Fibroblast of skin of left biceps (primary cell): ENCODE measurements at places on chromosomes 11 and 22.

DNA sequence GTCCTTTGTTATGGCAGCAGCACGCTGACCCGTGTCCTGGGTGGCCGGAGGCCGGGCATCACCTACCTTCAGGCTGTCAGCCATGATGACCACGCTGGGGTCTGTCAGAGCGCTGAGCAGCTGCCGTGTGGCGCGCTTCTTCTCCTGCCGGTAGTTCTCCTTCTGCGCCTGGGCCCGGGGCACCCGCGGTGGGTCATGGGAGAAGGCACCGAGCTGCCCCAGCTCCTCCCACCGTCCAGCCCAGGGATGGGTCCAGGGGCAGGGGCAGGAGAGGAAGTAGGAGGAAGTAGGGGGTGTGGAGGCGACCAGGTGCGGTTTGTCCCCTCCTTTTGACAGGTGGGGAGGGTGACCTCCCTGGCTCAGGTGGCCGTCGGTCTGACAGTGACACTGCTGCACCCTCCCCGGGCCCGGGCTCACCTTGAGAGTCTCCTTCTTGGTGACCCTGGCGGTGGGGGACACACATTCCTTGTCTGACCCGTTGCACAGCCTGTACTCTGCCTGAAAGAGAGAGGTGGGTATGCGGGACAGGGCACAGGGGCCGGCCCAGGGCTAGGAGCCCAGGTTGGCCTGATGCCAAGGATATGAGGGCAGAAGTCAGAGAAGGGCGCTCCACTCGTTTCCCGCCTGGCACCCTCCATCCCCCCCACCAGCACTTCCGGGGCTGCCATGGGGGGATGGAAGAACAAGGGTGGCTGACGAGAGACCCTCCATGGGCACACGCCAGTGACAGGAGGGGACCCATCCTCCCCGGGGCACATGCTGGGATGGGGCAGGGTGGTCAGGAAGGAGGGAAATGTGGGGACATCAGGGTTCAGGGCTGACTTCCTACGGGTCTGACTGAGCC is 43.0 kb downstream of the OSBPL5 start:
- no peak for DNase-seq

DNA sequence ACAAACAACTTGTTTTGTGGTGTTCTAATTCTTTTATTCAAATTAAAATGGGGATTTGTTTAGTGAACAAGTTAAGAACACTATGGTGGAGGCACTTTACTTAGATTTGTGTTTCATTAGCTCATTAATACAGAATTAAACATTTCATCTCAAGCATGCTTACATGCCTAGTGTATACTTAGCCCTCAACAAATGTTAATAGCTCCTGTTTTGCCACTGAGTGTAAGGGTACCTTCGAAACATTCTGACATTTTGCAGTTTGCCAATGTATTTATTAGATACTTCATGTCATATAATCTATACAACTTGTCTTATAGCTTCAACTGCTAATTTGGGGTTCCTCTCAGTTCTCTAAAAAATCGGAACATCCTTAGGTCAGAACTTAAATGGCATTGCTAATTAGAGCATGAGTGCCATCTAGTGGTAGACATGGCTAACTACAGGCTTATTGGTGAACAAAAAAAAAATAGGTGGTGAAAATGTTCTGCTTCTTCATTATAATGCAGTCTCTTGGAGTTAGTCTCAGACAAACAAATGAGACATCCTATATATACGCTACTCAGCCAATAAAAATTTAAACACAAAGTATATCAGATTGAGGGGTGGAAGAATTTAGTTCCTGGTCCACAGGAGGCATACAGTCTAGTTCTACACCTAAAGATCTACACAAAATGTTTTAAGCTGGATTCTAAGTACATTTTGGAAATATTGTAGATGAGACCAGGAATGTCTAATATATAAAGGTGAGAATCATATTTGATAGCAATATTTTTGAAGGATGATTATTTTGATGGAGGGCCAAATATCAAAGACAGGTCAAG is 4.9 kb upstream of the CNTN5 start:
- peak; percentile 9 for DNase-seq

DNA sequence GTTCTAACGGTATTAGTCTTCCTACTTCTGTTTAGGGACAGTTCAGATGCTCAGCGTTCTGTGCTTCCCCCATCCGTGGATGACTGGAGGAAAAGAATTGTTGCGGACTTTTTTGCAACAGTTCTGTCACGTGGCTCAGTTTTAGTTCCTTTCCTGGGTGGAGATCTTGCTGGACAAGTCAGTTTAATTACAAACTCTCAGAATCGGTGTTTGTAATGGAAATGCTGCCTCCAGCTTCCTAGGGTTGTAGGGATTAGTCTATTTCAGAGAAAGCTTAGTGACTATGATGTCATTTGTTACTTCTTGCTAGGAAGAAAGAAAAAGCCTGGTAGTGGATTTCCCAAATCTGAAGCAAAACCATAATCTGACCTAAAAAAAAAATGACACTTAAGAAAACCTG is 320.4 kb downstream of the CADM1 start:
- DNase-seq, result no peak

GRCh38 chr22:20267441-20268278 is 458 bp downstream of the RTN4R start:
- no peak for DNase-seq

DNA sequence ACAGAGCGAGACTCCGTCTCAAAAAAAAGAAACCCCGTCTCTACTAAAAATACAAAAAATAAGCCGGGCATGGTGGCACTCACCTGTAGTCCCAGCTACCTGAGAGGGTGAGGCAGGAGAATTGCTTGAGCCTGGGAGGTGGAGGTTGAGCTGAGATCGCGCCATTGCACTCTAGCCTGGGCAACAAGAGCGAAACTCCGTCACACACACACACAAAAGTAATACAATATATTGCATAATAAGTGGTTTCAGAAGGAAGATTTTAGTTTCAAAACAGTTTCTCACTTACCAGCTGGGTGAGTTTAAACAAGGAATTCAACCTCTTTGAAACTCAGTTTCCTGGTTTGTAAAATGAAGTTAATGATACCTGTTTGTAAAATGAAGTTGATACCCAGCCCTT is 32.7 kb upstream of the HTR3A start:
- no peak for DNase-seq

GRCh38 chr11:82523141-82523540 is 210.5 kb downstream of the FAM181B start:
- DNase-seq, result no peak

GRCh38 chr11:31958076-31958735 is 132.7 kb upstream of the RCN1 start:
- DNase-seq, result peak; percentile 11

- no peak for DNase-seq
Observed at GRCh38 chr11:117836077-117836960, 11.8 kb upstream of the FXYD2 start.

DNA sequence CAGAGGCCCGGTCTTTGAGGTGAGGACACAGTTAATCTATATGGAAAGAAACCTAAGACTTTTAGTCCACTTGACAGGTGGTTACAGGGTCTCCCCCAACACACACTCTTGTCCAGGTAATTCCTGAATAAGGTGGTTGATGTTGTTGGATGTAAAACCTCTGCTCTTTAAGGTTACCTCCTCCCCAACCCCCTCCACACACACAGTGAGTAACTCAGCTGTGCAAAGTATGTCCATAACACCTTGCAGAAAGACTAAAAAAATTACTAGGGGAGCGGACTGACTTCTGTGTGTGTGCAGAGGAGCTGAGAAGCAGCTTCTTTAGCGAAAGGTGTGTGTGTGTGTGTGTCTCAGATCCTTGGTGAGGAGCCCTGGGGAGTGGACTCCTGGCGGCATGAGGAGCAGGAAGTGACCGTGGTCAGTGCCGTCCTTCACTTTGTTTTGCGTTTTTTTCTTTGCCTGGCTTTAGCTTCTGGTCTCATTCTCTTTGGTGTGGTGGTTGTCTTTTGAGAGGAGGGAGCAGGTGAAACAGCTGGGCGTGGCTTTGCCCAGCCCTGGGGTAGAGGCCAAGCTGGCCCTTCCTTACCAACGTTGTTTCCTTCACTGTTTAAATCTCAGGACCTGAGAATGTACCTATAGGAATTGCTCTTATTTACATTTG is 1.7 kb downstream of the ZBED4 start:
- DNase-seq, result no peak

GRCh38 chr11:69903211-69903610 is 84.0 kb upstream of the FGF3 start:
- DNase-seq, result no peak

- DNase-seq, result no peak
Observed at GRCh38 chr11:9664276-9665171, 647 bp downstream of the SWAP70 start.

DNA sequence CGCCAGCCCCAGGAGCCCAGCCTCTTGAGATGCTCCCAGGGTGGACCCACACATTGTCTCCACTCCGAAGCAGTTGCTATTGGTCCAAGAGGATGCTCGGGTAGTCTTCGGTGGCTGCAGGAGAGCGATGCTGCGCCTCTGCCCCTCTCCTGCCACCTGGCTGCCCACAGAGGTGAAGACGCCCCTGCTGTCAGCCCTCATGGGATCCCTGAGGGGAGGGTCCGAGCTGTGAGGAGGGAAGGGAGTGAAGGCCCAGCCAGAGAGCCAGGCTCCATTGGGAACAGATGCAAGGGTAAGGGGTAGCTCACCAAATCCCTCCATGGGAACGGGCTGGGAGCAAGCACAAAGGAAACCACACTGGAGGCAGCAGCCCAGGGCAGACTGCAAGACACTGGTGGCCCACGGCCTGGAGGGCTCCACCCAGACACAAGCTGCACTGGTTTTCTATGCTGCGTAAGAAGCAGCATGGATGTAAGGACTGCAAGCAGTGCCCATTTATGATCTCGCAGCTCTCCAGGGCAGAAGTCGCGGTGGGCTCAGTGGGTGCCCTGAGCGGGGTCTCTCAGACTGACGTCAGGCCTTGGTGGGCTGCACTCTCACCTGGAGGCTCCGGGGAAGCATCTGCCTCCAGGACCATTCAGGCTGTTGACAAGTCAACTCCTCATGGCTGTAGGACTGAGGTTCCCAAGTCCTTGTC is 15.7 kb downstream of the TSPAN32 start:
- DNase-seq, result no peak

GRCh38 chr22:36461665-36462649 is 19.5 kb downstream of the TXN2 start:
- DNase-seq, result peak; percentile 72

DNA sequence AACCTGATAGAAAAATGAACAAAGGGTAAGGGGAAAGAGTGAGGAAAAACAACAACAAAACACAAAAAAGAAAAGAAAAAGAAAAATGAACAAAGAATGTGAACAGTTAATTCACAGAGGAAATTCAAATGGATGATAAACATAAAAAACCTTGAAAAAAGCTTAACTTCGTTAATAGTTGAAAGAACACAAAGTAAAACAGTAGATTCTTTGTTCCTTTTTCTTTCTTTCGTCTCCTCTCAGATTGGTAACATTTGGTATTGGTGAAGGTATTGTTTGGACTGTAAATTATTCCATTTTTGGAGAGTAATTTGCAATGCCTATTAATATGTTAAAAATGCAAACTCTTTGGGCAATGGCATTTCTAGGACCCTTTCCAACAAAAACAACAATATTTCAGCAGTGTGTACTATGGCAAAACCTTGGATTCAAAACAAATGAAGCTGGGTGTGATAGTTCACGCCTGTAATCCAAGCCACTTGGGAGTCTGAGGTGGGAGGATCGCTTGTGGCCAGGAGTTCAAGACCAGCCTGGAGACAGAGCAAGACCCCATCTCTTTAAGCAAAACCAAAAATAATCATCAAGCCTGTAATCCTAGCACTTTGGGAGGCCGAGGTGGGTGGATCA is 3.3 kb upstream of the BACE1 start:
- peak; percentile 55 for DNase-seq

DNA sequence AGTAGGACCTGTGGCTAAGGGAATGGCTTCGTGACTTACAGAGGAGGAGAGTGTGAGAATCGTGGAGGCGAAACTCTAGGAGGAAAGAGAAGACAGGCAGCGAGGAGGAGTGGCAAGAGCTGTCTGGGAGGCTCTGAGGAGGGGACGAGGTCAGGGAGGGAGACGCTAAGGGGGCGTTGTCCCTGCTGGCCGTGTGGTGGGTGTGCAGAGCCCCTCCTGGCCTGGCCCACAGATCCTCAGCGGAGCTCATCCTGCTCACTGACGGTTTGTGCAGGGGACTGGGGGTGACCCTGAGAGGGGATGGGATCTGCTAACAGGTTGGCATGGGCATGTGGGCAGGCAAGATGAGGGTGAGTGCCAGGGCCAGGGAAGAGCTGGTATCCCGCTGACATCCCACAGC is 56.5 kb upstream of the PRR5 start:
- no peak for DNase-seq

GRCh38 chr22:45968751-45969413 is 8.1 kb downstream of the WNT7B start:
- DNase-seq, result peak; percentile 23

GRCh38 chr22:33022231-33022630 is 36.0 kb downstream of the SYN3 start:
- no peak for DNase-seq

GRCh38 chr11:71209181-71209580 is 43.2 kb downstream of the SHANK2 start:
- DNase-seq, result no peak

- no peak for DNase-seq
Observed at GRCh38 chr11:81870066-81870412, 863.6 kb downstream of the FAM181B start.

- DNase-seq, result no peak
Observed at GRCh38 chr22:40932396-40932795, 18.8 kb upstream of the RBX1 start.

- no peak for DNase-seq
Observed at GRCh38 chr11:121086866-121087265, 14.2 kb upstream of the TECTA start.

DNA sequence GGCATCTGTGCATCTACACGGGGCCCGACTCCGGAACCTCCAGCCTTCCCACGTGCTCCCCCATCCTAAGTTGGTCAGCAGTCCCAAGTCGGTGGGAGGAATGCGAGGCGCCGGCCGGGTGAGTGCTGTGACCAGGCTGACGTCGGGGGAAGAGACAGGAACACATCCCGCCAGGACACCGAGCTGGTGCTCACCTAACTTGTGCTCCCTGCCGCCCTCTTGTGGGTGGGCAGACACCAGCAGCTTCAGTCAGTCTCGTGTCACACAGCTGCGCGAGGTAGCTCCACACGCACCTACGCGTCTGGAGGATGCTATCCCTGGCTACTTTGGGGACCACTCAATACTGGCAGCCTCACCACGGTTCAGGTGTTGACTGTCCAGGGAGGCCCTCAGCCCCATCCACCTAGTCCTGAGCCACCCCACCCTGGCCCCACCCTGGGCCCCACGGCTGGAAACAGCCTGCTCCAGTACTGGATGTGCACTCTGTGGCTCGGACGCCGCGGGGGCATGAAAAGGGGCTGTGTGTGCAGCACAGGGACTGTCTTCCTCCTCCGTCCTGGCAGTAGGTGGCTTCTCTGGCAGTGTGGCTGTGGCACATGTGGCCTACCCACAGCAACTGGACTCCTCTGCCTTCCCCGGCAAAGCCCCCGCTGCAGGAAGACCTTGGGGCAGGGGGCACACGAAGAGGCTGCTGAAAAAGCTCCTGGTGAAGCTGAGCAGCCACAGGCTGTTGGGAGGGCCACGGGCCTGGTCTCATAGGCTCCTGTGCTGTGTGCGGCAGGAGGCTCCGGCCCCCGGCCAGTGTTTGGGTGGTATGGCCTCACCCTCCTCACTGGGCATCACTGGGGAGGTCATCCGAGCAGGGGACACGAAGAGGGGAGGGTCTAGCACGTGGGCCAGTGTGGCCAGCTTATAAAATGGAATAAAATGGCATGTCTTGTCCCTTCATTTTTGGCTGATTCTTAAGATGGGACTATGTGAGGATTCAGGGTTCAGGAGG is 11.2 kb upstream of the BID start:
- no peak for DNase-seq

GRCh38 chr11:57798905-57799559 is 37.4 kb downstream of the CTNND1 start:
- no peak for DNase-seq
